Hippocampal formation (tissue), 2 donors: ENCODE measurements at places on chromosomes 5 and 9.
A peak's percentile ranks its signal among the peaks of the same experiment; 100 is the strongest.

- no peak for DNase-seq
Observed at GRCh38 chr5:113223831-113224604, 210.8 kb downstream of the TSSK1B start.

- no peak for DNase-seq
Observed at GRCh38 chr5:88244686-88245085, 24.0 kb downstream of the TMEM161B start.

GRCh38 chr9:111914749-111915424, 18.3 kb downstream of the UGCG start:
- no peak for DNase-seq

GRCh38 chr5:84213212-84213611, 171.5 kb downstream of the EDIL3 start:
- DNase-seq, result no peak

GRCh38 chr5:83077662-83078261, 415 bp downstream of the XRCC4 start:
- no peak for DNase-seq

DNA sequence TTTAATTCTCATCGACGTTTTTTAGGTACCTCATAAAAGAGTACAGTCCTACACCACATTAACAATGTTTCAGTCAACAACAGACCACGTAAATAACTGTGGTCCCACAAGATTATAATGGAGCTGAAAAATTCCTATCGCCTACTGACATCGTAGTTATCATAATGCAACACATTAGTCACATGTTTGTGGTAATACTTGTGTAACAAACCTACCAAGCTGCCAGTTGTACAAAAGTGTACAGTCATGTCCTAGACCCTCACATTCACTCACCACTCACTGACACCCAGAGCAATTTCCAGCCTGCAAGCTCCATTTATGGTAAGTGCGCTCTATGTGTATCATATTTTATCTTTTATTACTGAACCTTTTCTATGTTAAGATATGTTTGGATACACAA, 16.8 kb downstream of the GNAQ start:
- DNase-seq, result no peak

GRCh38 chr9:127856729-127857116, 2.3 kb upstream of the ENG start:
- no peak for DNase-seq

- no peak for DNase-seq
Observed at GRCh38 chr5:1658665-1659064, 134.9 kb upstream of the LPCAT1 start.

- no peak for DNase-seq
Observed at GRCh38 chr9:117258184-117258866, 156.5 kb downstream of the ASTN2 start.

GRCh38 chr9:82616545-82616944, 446.4 kb downstream of the RASEF start:
- DNase-seq, result no peak

- no peak for DNase-seq
Observed at GRCh38 chr9:4424891-4425290, 65.4 kb upstream of the SLC1A1 start.

DNA sequence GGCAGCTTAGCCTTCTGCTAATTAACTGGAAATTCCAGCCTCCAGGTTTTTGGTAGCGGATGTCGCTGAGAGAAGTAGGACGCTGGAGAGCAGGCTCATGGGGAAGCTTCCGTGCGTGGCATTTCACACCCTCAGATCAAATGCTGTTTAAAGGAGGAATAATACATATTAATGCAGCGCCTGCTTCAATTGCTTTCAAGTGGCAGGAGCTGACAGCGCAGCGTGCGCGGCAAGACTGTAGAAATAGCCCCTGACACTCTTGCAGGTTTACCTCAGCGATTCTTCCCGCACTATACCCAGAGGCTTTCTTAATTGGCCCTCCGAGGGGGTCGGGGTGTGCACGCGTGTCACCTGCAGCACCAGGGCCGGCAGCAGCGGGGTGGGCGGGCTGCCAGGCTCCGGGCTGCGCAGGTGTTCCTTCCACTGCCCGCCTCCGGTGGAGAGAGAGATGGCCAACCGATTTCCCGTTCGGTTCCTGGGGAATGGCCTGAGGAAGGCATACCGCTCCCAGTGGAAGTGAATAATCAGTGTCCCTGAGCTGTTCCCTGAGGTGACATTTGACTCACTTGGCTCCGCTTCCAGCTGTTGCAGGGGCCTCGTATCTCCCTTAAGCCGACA, 427.9 kb downstream of the KCTD16 start:
- DNase-seq, result no peak

GRCh38 chr9:35937227-35937626, 20.7 kb downstream of the OR2S2 start:
- no peak for DNase-seq

GRCh38 chr9:109771796-109772531, 8.0 kb upstream of the PALM2AKAP2 start:
- no peak for DNase-seq

- peak; percentile 48 for DNase-seq
Observed at GRCh38 chr9:109779711-109780452, at the start of gene PALM2AKAP2. Gene PALM2AKAP2, plus strand, starts transcription at chr9:109780198. Its CDS starts 291 bp downstream, at chr9:109780489.

GRCh38 chr5:159331093-159331973, 1.0 kb upstream of the IL12B start:
- DNase-seq, result no peak

GRCh38 chr5:179823937-179824744, 3.4 kb downstream of the SQSTM1 start:
- no peak for DNase-seq

- no peak for DNase-seq
Observed at GRCh38 chr9:132586830-132587591, 4.6 kb downstream of the BARHL1 start.

DNA sequence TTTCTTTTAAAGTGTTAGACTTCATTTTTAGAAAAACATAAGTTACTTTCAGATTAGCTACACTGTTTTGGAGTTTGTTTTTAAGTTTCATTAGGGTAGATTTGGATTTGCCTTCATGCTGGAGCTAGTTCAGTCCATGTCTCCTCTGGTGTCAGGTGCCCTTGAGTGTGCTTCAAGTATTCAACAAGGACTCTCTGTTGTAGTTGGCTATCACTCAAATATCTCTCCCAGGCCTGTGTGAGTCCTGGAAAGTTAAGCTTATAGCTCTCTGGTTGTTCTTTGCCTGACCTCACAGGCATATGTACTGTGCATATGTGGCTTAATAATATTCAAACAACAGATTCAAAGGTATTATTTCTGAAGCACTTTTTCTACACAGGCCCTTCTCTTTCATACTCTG, 45.4 kb downstream of the PTBP3 start:
- no peak for DNase-seq

DNA sequence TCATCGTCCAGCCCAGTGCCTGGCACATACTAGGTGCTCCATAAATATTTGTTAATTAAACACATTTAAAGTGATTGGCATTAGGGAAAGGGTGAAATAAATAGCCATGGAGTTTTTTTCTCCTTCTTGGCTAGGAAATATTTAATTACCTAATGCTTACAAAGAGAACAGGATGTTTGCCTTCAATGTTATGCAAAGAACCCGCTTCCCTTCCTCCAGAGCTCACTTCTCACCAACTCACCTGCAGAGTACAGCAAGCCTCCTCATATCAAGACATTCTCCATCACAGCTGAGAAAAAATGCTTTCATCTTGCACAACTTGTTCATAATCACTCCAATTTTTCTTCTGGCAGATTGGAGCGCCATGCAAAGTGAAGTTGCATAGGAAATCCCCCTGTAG, 161.7 kb upstream of the STK32A start:
- DNase-seq, result no peak

GRCh38 chr9:15738011-15738410, 185.2 kb downstream of the CCDC171 start:
- DNase-seq, result no peak

GRCh38 chr5:132371603-132371994, 2.1 kb downstream of the SLC22A5 start:
- DNase-seq, result no peak

DNA sequence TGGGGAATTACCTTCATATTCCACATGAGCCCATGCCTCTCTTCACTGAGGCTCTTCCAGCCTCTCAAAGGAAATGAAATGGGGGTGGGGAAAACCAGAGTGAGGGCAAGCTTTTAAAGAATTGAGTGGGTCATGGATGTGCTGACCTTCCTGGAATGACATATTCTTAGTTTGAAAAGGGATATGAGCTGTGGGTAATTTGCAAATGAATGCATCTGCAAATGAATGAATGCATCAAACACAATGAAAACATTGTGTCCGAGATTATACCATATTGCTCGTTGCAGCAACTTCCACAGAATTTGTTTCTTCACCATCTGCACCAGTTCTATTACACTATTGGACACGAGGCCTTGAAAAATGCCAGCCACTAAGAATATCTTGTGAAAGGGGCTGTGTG, 198.6 kb upstream of the CDH6 start:
- DNase-seq, result no peak

DNA sequence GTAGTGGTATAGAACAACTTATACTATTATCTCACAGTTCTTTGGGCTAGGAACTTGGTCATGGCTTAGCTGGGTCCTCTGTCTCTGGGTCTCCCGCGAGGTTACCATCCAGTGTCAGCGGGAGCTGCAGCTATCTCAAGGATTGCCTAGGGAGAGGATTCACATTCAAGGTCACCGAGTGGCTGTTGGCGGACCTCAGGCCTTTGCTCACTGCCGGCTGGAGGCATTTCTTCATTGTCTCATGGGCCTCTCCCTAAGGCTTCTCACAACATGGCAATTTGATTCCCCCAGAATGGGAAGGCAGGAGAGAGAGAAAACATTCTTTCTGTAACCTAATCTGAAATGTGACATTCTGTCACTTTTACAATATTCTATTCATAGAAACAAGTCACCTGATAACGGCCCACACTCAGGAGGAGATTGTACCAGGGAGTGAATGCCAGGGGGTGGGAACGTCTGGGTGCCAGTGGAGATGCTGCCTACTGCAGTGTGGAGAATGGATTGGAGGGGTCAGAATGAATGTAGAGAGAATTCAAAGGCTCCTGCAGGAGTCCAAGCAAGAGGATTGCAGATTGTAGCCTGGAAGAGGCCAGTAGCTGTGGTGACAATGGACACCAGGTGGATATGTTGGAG, 29.5 kb upstream of the ANKRD18A start:
- DNase-seq, result no peak

DNA sequence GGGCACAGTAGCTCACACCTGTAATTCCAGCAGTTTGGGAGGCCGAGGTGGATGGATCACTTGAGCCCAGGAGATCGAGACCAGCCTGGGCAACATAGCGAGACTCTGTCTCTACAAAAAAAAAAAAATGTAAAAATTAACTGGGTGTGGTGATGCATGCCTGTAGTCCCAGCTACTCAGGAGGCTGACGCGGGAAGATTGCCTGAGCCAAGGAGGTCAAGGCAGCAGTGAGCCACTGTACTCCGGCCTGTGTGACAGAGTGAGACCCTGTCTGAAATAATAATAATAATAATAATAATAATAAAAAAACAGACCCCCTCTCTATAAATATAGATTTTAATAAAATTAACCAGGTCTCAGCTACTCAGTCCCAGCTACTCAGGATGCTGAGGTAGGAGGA, 179.7 kb downstream of the AOPEP start:
- DNase-seq, result no peak

GRCh38 chr5:168219515-168220410, 71.7 kb upstream of the WWC1 start:
- DNase-seq, result peak; percentile 25

DNA sequence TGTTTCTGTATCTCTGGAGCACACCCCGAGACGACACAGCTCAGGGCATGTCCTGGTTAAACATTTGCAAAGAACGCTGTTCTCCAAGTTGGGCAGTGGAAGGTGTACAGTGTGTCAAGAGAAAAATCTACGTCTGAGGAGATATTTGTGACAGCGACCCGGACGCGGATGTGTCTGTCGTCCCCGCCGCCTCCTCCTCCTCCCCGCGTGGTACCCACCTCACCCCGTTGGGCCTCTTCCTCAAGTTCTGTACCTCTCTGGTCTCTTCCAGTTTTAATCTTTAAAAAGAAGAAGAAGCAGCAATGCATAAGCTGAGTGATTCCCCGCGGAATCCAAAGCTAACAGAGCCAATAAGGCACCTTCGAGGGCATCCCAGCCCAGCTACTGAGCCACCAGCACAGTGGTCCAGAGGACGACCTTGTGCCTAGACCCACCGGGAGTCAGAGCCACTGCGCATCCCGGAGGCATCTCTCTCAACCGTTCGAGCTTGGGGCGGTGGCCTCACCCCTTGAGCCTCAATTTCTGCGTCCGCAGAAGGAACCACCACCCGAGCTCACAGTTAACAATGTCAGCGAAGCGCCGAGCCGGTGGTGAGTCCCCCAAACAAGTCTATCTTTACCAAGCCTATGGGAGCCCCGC, 467 bp downstream of the C9orf78 start:
- no peak for DNase-seq

DNA sequence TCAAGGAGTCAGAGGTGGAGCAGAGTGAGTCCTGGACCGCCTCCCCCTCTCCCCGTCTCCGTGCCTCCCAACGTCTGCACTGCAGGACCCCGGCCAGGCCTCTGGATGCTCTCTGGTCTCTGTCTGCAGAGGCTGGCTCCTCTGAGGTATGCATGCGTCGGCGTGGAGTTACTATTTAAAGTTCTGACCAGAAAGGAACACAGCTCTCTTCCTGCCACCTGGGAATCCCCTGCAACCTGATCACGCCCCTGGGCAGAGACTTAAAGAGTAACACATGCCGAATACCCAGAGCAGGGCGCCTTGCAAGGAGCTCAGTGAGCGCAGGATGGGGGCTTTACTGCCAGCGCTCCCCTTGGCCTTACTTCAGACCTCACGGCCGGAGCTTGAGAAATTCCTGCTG, 16.0 kb downstream of the ANXA6 start:
- DNase-seq, result no peak

GRCh38 chr5:143338658-143339366, 64.7 kb downstream of the NR3C1 start:
- DNase-seq, result no peak

DNA sequence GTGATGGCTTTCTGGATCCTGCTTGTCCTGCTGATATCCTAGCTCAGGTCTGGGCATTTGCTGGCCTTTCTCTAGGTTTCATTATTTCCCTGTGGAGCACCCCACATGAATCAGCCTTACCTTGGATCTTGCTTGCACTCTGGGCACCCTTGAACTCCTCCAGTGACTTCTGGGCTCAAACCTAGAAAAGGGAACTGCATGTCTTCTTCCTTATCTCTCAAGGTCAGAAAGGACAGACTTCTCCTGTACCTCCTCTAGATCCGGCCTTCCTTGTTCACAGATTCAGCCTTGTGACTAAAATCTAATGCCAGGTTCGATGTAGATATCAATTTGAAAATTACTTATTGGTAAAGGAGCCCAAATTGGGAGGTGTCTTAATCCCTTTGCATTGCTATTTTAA, 267.9 kb downstream of the PARP8 start:
- DNase-seq, result no peak

DNA sequence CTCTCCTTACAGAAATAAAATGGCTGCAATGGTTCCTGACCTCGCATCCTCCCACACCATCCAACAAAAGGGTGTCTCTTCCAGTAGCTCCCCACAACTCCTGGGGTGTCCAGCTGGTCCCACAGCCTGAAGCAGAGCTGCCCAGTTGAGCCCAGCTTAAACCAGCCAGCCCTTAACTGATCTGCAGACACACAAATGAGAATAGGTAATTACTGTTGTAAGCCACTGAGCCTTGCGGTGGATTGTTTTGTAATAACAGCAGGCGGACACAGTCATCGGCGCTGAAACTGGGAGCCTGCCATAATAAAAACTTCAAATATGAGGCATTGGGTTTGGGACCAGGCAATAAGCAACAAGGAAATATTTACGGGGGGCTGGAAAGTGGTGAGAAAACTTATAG, 10.4 kb upstream of the ZBTB43 start:
- DNase-seq, result no peak
